ENCODE measurements at places on chromosomes 3 and 15.

GRCh38 chr3:88617283-88617682 is 467.5 kb downstream of the C3orf38 start:
- DNase-seq: no peak

- DNase-seq: no peak
Measured at GRCh38 chr3:177960014-177960413, 576.2 kb upstream of the KCNMB2 start.

- no peak for DNase-seq
Measured at GRCh38 chr3:12901623-12902045, 60.3 kb upstream of the RPL32 start.

- DNase-seq: peak; percentile 64
Measured at GRCh38 chr15:69475769-69476358, 23.2 kb downstream of the RPLP1 start.

GRCh38 chr15:78950902-78951840 is 6.3 kb upstream of the CTSH start:
- no peak for DNase-seq

DNA sequence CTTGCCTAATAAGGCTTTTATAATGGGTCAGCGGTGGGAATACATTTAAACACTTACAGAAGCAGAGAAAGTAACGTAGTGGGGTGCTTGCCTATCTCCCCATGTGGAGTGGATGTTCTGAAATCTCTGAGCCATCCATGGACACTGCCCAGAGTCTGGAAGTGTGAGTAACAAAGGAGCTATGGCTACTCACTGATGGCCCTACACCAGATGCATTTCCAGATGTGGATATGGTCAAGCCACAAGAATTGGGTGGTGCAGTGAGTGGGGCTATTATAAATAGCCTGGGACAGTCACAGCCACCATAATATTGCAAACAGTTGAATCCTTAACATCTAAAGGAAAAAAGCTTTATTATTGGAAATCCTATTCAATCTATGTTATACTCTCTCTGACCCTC is 96.6 kb downstream of the CGNL1 start:
- no peak for DNase-seq

- DNase-seq: no peak
Measured at GRCh38 chr15:76861815-76862397, 43.2 kb downstream of the SCAPER start.

DNA sequence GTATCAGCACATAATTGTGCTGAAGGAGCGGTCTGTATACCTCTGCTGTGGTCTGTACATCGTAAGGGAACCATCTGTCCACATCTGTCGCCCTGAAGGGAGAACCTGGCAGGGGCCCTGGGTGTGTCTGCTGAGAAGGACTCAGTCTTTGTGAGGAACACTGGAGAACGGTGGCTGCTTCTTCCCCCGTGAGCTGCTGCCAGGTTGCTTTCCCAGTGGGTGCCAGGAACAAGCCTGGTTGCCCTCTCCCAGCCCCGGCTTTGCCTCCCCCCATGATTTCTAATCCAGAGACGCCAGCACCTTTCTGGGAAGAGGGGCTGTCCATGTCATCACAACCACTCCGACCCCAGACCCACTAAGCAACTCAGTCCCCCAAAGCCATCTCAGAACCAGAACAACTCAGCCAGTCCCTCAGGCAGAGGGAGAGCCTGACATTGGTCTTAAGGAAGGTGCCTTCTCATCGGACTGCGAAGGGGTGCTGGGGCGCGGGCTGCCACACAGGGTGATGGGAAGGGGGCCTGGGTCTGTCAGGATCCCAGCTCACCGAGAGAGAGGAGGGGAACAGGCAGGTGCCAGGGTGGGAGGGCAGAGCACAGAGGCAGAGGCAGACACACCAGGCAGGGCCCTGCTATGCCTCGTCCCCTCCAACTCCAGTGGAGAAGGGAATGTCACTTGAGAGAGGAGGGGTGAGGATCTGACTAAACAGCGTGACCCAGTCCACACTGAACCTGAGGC is 8.5 kb downstream of the TNK2 start:
- DNase-seq: no peak

- DNase-seq: no peak
Measured at GRCh38 chr15:98684995-98685525, 36.7 kb downstream of the IGF1R start.

GRCh38 chr3:126543457-126544061 is 15.2 kb downstream of the C3orf22 start:
- no peak for DNase-seq

GRCh38 chr3:186998937-186999368 is 68.6 kb downstream of the ST6GAL1 start:
- DNase-seq: no peak

DNA sequence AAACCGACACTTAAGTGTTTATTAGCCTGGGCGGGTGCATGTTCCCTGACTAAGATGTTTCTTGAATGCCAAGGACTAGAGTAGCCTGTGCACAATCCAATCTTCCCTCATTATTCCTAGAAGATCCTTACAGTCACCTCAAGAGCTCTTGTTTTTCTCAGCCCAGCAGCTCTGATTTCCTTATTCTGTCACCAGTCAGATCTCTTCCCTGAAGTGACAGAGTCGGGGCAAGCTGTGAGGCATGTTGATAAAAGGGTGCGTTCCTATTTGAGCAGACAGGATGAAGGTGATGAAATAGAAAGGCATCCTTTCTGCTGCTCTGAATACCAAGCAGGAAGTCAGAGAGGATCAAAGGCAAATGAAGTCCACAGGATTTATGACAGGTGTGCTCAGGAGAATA is 125.6 kb upstream of the MCTP2 start:
- DNase-seq: no peak

DNA sequence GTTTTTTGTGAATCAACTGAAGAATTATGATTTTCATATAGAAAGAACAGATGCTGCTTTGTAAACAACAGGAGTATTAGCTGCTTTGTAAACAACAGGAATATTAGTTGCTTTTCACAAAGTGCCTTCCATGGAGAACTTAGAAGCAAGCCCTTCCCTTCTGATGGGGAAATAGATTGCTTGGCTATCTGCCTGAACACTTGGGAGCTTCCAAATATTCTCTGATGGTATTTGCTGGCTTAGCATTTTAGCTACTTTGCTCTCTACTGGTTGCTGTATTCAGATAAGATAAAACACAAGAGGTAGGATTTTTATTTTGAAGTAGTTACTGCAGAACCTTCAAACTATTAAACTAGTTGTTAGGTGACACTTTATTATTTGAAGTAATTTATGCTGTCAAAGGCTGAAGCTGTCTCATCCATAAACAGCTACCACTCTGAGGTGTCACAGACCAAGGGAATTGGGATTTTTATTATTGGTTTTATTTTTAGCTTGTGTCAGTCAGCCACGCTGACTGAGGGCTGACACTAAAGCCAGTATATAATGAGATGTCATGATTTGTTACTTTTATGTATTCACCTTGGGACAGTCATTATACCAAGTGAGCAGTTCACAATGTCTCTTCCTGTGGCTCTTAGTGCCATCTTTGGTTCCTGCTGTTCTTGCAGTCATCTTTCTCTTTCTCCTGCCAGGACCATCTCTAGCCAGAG is 50.0 kb downstream of the ZIC1 start:
- DNase-seq: no peak

GRCh38 chr15:63238171-63238570 is 39.2 kb upstream of the APH1B start:
- no peak for DNase-seq

DNA sequence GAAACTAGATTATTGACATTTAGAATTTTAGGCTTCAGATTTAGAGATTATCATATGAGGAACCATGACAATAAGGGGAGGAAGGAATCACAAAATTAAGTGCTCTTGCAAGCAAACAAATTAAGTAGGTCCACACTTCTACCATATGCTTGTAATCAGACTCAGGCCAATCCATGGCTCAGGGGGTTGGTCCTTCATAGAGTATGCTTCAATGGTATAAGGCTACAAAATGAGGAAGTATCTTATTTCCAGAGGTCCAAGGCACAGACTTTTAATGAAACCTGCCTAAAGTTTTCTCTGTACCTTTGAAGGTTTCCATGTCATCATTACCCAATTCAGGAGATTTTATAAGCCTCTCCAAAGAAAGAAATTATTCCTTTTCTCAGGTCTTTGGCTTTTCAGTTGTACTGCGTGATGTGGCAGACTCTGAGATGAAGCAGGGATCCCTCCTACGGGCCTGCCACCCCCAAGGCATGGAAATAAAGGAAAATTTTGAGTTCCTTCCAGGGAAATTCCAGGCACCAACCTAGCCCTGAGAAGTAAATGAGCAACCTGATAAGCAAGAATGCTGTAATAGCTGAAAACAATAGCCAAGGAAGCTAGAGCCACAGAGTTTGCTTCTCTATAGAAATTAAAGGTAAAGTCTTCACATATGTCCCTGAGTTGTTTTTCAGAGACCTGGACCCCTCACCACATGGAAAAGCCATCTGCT is 36.3 kb downstream of the SERPINI2 start:
- DNase-seq: no peak

GRCh38 chr3:111151438-111151837 is 79.8 kb downstream of the NECTIN3 start:
- DNase-seq: no peak

GRCh38 chr3:157816896-157817295 is 289.3 kb downstream of the SHOX2 start:
- DNase-seq: no peak

DNA sequence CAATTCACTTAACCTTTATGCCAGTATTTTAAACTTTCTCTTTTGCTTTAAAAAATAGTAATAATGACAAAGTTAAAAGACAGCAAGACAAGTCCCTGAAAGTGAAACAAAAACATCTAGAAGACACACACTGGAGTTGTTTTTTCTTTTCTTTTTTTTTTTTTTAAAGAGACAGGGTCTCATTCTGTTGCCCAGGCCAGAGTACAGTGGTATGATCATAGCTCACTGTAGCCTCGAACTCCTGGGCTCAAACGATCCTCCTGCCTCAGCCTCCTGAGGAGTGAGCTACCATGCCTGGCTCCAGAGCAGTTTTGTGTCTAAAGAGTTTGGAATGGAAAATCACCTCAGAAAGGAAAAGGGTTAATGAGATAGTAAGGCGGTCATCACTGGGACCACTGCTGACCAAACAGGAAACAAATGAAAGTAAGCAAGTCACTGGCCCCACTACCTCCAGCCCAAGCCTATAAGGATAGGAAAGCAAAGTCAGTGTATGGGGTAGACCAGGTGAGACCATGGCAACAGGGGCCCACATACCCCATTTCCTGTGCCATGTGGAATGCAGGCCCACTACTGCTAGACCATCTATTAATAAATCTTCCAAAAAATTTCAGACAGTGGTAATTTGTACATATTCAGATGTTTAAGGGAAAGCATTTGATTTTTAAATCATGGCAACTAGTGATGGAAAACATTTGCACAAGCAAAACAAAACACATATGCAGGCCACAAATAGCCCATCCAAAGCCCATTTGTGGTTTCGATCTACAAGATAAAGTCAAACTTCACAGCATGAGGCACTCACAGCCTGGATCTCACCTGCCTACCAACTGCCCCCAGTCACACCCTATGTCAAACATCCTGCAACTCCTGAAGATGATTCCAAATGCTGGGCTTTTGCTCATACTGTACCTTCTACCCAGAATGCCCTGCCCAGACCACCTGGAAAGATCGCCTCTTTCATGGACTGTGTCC is 62.6 kb downstream of the OSBPL10 start:
- no peak for DNase-seq

- DNase-seq: peak; percentile 69
Measured at GRCh38 chr3:184525337-184526087, 36.1 kb upstream of the EPHB3 start.

DNA sequence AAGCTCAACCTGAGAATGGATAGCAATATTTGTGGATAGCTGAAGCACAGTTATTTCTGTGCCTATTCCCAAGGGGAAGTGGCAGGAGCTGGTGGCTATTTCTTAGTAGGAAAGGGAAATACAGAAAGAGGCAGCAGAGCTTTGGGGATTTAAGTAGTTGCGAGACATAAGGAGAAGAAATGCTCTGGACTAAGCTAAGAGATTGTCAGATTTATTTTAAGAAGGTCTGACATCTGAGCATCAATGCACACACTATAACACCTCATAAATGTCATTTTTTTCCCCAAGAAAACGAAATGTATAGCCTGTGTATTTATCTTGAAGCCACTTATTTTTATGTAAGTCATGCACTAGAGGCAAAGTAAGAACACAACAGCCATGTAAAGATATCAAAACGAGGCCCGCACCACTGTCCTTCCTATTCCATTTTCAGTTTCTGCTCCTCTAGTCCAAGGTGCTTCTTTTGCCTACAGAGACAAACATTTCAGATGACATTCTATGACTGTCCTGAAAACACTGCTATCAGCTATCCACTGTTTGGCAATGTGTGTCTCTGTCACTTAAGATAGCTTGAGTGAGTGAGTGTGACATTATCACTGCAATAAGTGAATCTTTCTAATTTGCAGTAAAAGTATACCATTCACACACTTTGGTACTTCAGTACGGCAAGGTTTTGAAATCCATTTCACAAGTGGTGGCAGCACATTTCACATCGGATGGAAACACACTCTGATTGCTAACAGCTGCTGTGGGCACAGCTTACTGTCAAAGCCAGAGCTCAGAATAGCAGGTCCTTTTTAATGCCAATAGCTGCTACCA is 62.7 kb upstream of the ICE2 start:
- no peak for DNase-seq

GRCh38 chr3:95134693-95135413 is 1072.0 kb downstream of the NSUN3 start:
- no peak for DNase-seq

DNA sequence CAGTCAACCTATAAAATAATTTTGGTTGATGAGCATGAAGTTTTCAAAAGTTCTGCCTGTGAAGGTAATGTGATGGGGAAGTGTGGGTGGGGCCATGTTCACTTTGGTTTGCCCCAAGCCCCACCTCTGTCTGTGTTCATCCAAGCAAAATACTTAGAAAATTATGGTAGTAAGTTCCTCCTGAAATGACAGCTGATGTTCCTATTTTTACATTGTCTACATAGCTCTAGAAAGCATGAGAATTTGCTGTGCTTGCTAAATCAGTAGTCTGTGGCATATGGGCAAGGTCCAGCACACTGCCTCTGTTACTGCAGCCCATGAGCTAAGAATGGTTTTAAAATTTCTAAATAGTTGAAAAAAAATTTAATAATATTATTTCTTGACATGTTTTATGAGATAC is 21.9 kb upstream of the CP start:
- no peak for DNase-seq

- DNase-seq: peak; percentile 63
Measured at GRCh38 chr3:194134231-194134756, 1.7 kb upstream of the HES1 start.

Data from COR-L47 (cell line).